T-helper 1 cell (primary cell): ENCODE measurements at places on chromosomes 11 and 22.

GRCh38 chr22:39423976-39424375 lies 24.4 kb downstream of the TAB1 start:
- no peak for DNase-seq

DNA sequence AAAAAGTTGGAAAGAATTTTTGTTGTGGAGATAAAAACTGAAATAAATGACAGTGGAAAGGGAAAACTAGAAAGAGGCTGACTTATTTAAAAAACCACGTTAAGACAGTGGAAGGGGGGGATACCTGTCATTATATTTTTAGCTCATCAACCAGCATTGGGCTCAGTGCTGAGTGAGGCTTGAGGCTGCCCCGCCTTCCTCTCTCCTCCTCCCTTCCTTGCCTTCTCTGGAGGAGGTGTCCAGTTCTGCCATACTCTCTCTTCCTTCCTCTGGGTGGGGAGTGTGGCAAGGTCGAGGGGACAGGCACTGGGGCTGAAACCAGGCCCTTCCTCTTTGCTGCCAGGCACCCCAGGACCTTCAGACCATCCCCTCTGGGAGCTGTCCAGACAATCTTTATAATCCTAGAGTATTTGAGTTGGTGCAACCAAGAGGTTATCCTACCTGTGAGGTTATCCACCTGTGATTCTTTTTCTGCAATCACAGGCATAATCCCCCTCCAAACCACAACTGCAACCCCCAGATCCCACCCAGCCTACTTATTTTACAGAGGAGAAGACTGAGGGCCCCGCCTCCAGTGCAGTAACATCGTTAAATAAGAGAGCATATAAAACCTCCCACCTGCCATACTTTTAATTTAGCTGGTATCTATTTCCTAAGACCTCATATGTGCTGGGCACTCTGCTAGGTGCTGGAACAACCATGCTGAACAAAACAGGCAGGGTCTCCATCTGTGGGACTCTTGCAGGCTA lies 578.5 kb downstream of the BUD13 start:
- no peak for DNase-seq

DNA sequence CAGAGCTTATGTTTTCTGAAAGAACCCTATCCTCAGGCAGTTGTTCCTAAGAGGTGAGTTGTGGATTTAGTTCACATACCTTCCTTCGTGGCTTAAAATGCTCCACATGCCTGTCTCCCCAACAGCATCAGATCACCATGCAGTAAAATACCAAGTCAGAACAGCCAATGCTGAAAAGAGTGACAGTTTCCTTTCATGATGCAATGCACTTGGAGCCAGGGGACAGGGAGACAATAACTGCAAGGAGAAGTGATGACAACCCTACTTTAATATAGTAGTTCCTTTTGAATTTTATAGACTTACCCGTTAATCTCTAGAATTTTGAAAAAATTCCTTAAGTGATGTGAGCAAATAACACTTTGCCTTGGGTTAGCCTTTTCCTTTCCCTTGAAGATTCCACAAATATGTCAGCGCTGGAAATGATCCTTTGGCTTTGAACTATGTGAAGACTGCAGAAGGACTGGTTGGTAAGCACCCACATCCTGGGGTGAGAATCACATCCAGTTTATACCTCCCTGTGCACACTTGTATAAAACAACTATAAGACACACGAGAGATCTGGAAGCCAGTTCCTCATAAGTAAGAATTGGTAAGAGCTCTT lies 71.2 kb downstream of the PIWIL4 start:
- no peak for DNase-seq

- no peak for DNase-seq
These were observed 194.3 kb upstream of the CTSC start for GRCh38 chr11:88531831-88532230.

GRCh38 chr22:29744902-29745301 lies 21.9 kb downstream of the ZMAT5 start:
- DNase-seq = no peak
